Uterus (tissue), 4 donors: ENCODE measurements at places on chromosomes 6 and 20. TPM values are rescaled to one million over a fixed set of nuclear protein-coding genes. Genes with fewer than 3 reads are reported as not detected.
A peak's percentile ranks its signal among the peaks of the same experiment; 100 is the strongest.

- DNase-seq, result no peak
These were observed 1.1 kb upstream of the NCOA3 start for GRCh38 chr20:47500554-47500953.

GRCh38 chr20:6074145-6074561 is 20.3 kb upstream of the LRRN4 start:
- DNase-seq, result no peak

DNA sequence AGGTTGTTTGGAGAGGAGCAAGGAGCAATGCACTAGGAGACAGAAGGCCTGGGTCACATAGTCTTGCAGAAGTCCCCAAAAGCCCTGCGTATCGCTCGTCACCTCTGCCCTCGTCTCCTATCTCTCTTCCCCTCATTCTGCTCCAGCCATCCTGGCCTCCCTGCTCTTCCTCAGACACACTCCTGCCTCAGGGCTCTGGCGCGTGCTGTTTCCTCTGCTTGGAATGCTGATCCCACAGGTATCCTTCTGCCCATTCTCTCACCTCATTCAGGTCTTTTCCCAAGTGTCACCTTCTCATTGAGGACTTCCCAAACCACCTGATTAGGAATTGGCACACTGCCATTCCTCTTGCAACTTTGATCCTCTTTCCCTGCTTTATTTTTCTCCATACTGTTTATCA is 9.0 kb upstream of the SLC2A10 start:
- DNase-seq, result no peak

GRCh38 chr6:36834576-36835341 is 4.5 kb downstream of the CPNE5 start:
- DNase-seq, result no peak

- no peak for DNase-seq
These were observed 46.3 kb downstream of the OR2B2 start for GRCh38 chr6:27865850-27866356.

DNA sequence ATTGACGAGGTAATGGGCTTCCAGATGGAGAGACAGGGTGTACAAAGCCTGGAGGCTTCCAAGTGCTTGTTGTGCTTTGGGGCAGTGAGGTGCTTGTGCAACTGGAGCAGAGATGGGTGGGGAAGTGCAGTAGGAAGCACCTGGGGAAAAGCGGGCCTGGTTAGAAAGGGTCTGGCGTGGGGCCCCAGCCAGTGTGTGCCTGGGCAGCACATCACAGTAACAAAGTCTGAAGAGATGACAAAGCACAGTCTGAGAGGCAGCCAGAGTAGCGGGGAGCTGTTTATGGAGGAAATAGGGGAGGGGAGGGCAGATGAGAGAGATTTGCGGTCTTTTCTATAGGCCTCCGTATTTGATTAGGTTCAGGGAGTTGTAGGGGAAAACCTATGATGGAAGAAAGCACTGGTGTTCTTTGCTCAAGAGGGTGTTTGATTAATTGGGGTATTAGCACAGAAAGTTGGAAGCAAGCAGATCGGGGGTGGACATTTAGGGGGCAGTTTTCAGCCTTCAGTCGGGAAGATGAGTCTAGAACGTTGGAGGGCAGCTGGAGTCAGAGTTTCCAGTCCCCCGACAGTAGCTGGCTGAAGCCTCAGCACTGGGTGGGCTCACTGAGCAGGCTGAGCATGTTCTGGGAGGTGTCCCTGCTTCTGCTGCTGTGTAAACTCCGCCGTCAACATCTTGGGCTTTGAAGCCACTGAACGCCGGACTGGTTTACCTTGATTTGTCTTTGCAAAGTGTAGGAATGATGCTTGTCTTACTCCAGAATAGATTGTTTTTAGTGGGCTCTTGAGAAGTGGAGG is 15.5 kb upstream of the MROH8 start:
- no peak for DNase-seq

DNA sequence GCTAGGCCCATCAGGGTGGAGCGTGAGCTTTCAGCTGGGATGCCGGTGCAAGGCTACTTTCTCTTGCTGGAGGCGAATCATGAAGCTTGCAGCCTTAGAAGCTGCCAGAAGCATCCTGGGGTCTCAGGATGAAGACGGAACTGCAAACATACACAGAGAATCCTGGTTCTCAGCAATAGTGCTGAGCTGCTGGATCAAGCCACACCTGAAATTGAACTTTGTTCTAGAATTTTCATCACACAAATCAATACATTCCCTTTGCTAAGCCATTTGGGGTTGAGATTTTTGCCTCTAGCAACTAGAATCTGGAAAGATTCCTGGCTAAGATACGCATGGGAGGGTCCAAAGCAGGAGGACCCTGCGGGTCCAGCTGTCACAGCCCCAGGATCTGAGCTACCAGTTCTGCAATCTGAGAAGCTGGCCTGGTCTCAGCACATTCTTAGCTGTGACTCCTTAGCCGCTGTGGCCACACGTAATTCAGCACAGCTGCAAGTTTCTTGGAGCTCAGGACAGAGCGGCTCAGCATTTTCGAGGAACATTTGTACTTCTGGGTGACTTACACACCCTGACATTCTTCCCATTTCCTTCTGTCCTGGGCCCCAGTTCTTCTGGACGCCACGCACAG is 6.6 kb upstream of the ARFGAP1 start:
- DNase-seq, result no peak

DNA sequence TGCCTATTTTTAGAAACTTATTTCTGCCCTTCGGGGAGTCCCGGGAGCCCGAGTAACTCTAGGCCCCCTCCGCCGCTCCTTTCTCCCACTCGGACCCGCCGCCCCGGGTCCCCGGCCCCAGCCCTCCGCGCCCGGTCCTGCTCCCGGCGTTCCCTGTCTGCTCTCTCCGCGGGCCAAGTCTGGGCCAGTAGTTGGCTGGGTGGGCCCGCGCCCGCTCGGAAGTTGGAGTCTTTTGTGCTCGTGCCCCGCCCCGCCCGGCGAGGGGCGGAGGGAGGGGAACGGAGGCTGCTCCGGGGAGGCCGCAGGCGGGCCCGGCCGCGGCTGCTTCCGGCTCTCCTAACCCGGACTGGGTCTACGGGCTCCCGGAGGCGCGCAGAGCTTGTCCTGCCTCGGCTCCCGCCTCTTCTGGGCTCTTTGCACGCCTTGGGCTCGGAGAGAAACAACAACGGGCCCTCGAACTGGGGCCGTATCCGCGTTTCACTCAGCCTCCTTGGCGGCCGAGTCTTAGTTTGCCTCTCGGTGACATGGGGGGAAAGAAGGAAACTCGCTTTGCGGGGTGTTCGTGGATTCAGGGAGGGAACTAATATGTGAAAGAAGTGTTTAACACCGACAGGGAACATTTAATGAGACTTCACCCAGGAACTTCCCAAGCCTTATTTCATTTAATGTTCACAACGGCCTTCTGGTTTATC is 657 bp downstream of the RALY start:
- peak; percentile 70 for DNase-seq

The TCF21 gene
- 2.3 TPM for total RNA-seq
